CD8-positive, alpha-beta memory T cell (primary cell): ENCODE measurements at places on chromosomes 1 and 21. TPM values are rescaled to one million over a fixed set of nuclear protein-coding genes. Genes with fewer than 3 reads are reported as not detected.
A peak's percentile ranks its signal among the peaks of the same experiment; 100 is the strongest.

The CCDC190 gene
- total RNA-seq: not detected

The RNU1-2 gene
- 1,293 TPM for total RNA-seq

- no peak for DNase-seq
These were observed 43.0 kb downstream of the KDM1A start for GRCh38 chr1:23062271-23062670.

DNA sequence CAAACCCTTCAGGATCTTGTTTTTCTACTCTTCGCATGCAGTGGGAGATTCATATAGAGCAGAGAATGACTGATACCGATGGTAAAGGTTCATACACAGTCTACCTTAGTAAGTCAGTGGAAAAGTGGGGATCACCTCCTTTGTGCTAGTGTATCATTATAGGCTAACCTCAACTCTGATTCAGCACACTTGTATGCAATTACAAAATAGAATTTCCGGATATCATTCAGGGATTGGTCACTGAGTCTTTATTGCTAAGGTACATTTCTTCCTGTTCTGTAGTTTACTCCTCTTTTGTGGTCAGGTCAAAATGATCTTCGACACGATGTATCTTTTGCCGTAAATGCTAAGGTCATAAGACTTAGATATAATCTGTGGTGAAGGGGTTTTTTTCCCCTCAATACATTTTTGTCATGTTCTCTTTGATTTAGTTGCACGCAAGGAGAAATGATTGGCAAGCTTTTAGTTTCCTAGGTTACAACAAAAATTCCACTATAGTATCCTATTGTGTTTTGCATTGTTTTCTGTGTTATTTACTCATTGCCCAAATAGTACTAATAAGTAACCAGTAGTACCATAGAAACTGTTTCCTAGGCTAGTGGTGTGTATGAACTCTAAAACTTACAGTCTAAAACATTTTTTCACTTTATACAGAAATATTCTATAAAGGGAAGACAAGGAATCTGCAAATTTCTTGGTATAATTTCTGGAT is 35.7 kb upstream of the PLA2G4A start:
- no peak for DNase-seq

DNA sequence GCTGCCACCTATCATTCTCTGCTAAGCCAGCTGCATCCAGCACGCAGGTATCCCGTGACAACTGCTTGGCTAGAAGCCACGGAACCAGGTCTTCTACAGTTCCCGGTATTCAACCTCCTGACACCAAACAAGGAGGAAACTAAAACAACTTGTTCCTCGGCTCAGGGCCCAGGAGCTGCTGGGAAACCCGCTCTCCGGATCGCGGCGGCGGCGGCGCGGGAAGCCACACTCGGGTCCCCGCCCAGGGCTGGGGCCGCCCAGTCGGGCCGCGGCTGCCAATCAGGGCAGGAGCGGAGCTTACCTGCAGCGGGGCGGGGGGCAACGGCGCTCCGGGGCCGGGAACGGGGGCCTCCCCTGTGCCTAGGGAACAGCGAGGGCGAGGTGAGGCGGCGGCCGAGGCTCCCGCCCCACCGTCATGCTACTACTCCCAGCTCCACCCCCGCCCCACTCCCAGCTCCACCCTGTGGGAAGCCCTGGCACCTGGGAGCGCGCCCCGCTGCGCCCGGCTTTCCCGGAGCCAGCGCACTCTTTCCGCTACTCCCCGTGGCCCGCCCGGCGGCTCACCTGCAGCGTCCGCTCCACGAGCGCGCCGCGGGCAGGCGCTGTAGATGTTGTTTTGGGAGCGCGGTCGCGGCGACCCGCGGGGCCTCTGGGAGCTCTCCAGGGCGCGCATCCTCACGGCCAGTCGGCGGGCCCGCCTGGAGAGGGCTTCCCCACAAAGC is 12.1 kb downstream of the IL24 start:
- DNase-seq: peak; percentile 54

DNA sequence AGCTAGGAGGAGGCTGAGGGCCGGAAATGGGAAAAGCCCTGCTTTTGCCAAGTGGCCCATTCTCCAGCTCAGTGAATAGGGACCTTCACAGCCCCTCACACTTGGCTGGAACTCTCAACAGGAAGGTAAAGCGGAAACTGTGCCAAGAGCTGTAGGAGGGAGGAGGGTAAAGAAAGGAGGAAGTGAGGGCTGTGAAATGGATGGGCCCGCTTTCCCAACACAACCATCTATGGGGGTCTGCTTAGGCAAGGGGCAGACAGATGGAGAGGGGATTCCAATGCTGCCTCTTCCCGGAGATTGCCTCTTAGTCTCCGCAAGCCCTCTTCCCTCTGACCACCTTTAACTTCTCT is 5.2 kb downstream of the INKA2 start:
- DNase-seq: no peak

GRCh38 chr1:227942021-227942715 is 5.6 kb downstream of the WNT9A start:
- no peak for DNase-seq

DNA sequence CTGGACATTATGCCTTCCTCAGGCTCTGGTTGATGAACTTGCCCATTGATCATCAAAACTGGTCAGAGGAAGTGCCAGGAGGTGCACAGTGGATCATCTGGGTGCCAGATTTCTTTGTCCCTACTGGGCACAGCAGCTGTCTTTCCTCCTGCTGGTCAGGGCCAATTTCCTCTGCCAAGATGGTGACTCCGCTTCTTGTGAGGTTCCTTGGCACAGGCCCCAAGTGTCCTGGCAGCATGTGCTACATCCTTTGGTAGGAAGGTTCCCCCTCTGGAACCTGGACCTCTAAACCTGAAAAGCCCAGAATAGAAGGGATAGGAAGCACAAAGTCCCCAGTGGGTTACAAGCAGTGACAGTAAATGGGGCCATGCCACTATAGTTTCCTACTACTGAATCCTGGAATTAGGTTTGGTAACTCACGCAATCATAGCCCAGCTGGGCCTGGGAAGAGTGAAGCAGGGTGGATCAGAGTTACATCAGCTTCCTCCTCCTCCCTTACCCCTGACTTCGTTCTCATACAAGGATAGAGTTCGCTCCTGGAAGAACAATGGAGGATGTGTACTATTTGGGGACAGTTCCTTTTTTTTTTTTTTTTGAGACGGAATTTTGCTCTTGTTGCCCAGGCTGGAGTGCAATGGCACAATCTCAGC is 147.1 kb downstream of the CNIH3 start:
- DNase-seq: no peak

DNA sequence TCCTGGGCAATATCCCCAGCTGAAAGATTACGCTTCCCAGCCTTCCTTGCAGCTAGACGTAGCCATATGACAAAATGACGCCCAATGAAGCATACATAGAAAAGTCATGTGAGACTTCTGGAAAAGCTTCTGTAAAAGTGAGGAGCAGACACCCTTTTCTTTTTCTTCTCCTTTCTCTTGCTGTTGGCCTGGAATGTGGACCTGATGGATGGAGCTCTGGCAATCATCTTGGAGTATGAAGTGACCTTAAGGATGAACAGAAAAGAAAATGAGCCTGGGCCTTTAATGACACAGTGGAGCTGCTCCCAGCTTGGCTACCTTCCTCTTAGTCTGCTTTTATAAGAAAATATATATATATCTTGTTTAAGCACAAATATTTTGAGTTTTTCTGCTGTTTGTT is 24.8 kb downstream of the BATF3 start:
- DNase-seq: no peak

- no peak for DNase-seq
These were observed 21.3 kb downstream of the CHIT1 start for GRCh38 chr1:203208181-203208580.

DNA sequence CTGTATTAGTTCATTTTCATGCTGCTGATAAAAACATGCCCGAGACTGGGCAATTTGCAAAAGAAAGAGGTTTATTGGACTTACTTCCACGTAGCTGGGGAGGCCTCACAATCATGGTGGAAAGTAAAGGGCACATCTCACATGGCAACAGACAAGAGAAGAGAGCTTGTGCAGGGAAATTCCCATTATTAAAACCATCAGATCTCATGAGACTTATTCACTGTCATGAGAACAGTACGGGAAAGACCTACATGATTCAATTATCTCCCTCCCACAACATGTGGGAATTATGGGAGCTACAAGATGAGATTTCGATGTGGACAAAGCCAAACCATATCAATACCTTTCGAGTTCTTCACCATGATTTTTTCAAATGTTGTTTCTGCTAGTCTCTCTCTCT is 3.7 kb upstream of the CHRM3 start:
- DNase-seq: no peak
